ENCODE measurements at places on chromosomes 4 and X.
A peak's percentile ranks its signal among the peaks of the same experiment; 100 is the strongest.

GRCh38 chr4:10684631-10685030 is at the start of gene CLNK:
Gene CLNK, minus strand, starts transcription at chr4:10684768. Its CDS starts 16,899 bp downstream, at chr4:10667869.
- DNase-seq: no peak

GRCh38 chr4:55385201-55385649 is 10.5 kb upstream of the TMEM165 start:
- DNase-seq: no peak

DNA sequence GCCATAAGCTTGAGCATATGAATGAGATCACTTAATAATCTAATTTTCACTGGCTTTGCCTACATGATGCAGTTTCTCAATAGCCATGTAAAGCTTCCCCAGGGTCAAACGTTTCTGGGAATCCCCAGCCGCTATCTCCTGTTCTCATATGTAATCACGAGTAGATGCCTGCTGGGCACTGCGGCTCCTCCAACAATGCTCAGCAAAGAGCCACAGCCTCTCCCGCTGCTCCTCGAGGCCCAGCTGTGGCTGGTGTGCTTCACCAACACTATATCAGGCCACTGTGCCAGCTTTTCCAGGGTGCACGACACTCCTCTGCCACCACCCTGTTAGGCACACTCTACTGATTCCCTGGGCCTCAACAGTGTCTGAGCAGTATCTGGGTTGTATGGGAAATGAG is 78.3 kb upstream of the RASGEF1B start:
- DNase-seq: no peak

DNA sequence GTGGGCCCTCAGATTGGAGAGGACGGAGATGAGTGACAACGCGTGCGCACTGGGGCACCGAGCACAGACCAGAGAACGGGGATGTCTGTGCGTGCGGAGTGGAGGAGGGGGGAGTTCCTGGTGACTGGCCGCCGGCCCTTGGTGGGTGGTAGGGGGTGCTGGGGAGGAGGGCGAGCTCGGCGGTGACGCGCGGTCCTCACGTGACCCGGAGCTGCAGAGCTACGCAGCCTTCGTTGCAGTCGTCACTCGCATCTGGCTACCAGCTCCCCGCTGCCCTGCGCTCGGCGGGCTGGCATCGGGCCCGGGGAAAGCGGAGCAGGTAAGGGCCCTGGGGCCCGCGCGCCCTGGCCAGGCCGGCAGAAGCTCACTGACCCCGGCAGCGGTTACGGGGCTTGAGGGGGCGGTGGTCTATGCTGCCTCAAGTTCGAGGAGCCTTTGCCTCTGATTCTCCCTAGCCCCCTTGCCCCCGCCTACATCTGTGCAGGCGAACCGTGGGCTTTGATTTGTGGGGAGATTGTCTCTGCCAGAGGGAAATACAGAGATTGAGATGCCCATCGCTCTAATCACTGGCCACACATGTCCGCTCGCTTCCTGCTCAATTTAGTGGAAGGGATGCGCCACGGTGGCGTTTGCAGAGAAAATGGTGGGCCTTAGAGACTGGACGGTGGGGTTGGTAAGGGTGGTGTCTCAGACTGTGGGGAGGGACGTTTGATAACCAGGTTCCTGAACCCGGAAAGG is at the start of gene ARMCX4:
TSS of gene ARMCX4 (plus strand) at position 245 of the 738 bp plus-strand sequence. CDS start 3,134 bp downstream, outside the sequence.
- DNase-seq: no peak

GRCh38 chr4:124631760-124632159 is 80.8 kb downstream of the ANKRD50 start:
- peak; percentile 93 for DNase-seq

Measured in stromal cell of bone marrow (primary cell).